Cardiac muscle cell (in vitro differentiated cells and primary cell): ENCODE measurements at places on chromosomes 11 and 22. TPM values are rescaled to one million over a fixed set of nuclear protein-coding genes. Genes with fewer than 3 reads are reported as not detected.

The SYT7 gene
- 8.7 and 12.1 TPM in 2 replicates for total RNA-seq

DNA sequence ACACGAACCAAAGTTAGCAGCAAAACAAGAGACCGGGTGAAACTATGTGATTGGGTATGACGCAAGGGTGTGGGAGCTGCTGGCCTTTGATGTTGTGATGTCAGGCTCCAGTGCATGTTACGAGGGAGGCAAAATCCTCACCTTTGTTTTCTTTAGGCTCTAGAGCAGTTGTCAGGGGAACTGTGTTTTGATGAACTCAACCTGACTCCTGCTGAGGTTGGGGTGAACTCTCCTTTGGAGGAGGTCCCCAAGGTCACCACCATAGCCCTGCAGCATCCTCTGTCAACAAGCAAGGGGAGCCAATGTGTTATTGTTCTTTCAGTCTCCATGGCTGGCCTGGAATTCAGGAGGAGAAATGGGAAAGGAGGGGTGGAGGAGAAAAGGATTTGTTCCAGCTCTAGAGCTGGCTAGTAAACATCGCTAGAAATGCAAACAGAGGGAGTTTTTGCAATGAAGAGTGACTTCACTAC is 33.8 kb downstream of the RASSF10 start:
- no peak for DNase-seq

GRCh38 chr22:45578524-45579147 is 76.0 kb downstream of the FBLN1 start:
- no peak for DNase-seq

- no peak for DNase-seq
Observed at GRCh38 chr22:27111796-27112672, 454.6 kb downstream of the MIAT start.

DNA sequence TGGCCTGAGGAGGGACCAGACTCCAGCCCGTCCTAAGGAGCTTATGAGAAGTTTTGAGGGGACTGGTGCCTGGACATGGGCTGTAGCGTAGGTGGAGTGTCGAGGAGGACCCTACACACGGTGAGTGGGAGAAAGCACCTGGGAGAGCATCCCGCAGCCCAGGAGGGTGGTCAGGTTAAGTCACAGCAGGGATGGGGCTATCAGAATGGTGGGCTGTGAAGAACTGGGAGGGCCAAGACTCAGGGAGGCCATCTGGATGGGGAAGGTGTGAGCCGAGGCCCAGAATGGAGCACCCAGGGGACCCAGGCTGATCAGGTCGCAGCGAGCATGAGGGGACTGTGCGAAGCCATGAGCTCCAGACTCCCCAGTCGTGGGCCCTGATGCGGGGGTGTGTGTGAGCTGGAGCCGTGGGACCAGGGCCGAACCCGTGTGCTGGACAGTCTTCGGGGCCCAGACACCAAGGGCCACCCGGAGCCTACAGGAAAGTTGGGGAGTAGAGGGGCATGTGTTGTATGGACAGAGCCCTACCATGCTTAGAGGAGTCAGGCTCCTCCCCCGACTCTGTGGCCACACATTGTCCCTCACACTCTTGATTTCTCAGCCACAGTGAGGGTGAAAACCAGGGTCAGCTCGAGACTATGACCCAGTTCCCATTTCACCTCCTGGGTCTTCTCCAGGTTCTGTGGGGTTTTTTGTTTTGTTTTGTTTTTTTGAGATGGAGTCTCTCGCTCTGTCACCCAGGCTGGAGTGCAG is 54.3 kb downstream of the BCR start:
- DNase-seq = no peak

- DNase-seq = no peak
Observed at GRCh38 chr11:45945397-45945999, 23.0 kb downstream of the LARGE2 start.

- DNase-seq = peak; percentile 84
Observed at GRCh38 chr11:34650528-34650927, 29.6 kb downstream of the EHF start.

DNA sequence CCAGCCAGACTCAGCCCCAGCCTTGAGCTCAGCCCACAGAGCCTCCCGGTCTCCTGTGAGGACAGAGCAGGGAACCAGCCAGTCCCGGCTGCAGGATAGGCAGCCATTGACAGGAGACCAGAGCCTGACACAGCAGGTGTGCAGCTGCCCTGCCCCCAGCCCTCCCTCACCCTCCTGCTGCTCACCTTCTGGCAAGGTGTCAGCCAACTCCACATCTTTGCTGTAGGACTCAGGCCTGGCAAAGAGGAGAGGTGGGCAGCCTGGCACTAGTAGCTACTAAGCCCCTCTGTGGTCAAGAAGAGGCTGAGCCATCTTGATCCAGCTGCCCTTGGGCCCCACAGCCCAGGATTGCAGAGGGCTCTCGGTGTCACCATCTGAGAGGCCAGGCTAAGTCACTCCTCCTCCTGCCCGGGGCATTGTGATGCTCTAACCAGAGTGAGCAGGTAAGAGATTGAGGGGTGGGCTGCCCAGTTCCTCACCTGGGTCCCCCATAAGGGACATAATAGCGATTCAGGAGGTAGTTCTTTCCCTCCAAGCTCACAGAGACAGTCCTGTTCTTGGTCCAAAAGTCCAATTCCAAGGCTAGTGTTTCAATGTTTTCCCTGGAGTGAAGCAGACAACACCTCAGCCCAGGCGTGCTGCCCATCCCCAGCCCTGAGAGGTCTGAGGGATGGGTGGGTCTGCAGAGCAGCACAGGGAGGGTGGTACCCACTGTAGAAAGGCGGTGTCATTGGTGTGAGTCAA is 18.6 kb downstream of the TREH start:
- DNase-seq = no peak

The PRG3 gene
- not detected in 2 replicates for total RNA-seq

- no peak for DNase-seq
Observed at GRCh38 chr11:92744929-92745585, 224.4 kb upstream of the MTNR1B start.

- DNase-seq = no peak
Observed at GRCh38 chr11:76510060-76511047, 65.5 kb downstream of the EMSY start.

The SYT9 gene
- 2.2 and 3.8 TPM in 2 replicates for total RNA-seq

GRCh38 chr11:44601471-44602370 is 36.3 kb downstream of the CD82 start:
- DNase-seq = no peak

The TTC38 gene
- 54.8 and 76.2 TPM in 2 replicates for total RNA-seq

DNA sequence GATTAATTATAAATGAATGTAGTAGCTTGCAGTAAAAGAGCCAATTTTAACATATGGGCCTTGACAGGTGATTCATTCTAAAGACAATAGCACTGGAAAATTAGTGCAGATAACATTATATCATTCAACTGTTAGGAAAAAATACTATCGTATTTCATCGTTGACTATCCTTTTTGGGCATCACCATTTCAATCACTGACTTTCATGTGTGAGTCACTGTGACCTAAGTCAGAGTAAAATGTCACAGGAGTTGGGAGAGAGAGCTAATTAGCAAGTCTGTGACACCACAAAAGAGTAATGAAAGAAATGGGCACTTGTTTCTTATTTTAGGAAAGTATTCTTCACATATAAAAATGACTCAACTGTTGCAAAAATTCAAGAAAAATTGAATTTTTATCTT is 253.8 kb upstream of the CNTN5 start:
- no peak for DNase-seq

DNA sequence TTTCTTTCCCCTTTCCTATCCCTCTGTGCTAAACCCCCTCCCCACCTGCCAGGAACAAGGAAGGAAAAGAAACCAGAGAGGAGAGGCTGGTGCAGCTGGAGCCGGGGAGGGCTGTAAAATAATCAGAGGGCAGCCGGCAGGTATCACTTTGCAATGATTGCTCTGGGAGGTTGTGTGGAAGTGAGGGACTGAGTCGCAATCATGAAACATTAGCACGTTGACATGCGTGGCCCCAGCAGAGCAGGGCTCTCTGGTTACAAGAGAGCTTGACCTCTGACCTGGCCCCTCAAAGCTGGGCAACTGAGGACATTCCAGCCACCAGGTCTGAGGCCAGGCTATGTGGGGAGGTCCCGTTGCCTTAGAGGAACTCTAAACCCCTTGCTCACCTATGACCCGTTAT is 170.8 kb upstream of the BDNF start:
- no peak for DNase-seq

GRCh38 chr22:47775686-47776085 is 1013.2 kb downstream of the TBC1D22A start:
- no peak for DNase-seq

The RBMXL2 gene
- 0.25 and 0.54 TPM in 2 replicates for total RNA-seq

- peak; percentile 46 for DNase-seq
Observed at GRCh38 chr11:94553938-94554337, 10.2 kb downstream of the FUT4 start.

DNA sequence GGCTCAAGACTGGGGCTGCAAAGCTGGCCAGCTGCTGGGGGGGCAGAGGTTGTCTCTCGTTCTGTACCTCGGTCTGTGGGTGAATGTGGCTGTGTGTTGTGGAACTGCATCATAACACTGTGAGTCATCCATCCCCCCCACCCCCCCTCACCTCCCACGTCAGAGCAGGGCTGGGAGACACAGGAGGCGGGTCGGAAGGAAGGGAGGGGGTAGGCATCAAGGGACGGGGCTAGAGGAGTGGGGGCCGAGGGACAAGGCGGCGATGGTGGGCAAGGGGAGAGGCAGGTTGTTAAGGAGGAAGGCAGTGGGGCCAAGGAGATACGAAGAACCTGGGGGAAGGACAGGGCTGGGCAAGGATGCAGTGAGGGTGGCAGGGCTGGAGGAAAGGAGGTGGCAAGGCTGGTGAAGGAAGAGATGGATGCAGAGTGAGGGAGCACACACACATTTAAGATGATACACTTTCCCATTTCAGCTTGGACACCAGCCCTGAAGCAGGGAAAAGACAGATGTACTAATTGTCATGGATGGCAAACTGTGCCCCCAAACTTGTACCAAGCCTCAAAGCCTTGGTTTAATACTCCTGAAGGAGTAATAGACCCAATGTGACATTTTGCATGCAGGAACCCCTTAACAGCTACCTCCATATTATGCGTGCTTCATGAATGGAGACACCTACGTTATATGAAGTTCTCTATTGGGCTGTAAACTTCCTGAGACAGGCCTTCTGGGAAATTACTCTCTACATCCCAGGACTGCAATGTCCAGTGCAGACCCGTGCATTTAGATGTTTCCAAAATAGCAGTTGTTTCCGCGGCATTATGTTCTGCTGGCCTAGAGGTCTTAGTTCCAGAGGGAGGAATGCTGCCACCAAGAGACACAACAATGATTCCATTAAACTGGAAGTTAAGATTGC is at the start of gene YPEL4:
Gene YPEL4 (minus strand): TSS at position 87 of the 913 bp plus-strand sequence. CDS start 2,805 bp downstream, outside the sequence.
- DNase-seq = peak; percentile 87

GRCh38 chr11:112042161-112042960 is 17.2 kb downstream of the DLAT start:
- DNase-seq = peak; percentile 50

- peak; percentile 83 for DNase-seq
Observed at GRCh38 chr11:26964339-26964738, 29.6 kb upstream of the FIBIN start.

DNA sequence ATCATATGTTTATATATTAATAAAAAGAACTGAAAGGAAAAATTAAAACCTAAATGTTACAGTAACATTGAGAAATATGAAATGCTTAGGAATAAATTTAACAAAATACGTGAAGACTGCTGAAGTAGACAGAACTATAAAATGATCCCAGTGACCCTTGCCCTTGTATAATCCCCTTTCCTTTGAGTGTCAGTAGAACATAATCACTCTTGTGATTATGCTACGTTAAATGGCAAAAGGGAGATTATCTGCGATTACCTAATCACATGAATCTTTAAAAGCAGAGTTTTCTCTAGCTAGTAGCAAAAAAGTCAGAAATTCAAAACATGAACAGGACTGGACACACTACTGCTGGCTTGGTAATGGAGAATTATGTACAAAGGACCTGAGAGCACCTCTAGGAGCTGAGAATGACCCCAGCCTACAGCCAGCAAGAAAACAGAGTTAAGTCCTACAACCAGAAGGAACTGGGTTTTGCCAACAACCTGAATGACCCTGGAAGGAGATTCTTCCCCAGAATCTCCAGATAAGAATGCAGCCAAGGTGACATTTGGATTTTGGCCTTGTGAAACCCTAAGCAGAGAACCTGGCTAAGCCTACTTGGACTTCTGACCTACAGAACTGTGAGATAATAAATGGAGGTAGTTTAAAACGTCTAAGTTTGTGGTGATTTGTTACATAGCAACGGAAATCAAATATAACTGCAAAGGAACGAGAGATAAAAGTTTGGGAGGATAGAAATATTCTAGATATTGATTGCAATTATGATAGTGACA is 157.2 kb downstream of the ATG16L2 start:
- DNase-seq = no peak

GRCh38 chr22:35334004-35334403 is 34.3 kb downstream of the TOM1 start:
- no peak for DNase-seq

- no peak for DNase-seq
Observed at GRCh38 chr22:46373921-46374662, 38.6 kb downstream of the TRMU start.

DNA sequence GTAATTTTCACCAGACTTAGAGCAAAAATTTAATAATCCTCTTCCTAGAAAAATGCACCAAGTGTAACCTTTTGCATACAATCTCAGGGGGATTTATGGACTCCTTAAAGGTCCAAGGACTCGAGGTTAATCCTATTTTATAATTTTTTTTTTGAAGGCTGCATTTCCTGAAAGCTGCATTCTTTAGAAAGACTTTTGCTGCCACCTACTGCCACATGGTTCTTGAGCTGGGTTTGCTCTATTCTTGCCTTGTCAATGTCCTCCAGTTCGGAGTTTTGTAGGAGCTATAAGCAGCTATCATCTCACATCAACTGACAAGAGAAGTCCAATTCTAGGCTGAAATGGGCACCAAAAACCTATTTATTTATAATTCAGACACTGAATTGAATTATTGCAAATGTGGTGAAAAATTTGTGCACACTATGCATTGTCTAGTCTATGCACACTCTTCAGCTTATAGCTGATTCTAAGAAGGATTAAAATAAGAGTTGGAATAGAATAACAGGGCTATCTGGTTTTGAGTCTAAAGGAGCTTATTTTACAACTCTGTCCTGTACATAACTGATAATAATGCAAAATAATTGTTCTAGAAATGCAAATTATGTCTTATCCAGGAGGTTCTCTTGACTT is 31.3 kb downstream of the TRAF6 start:
- peak; percentile 76 for DNase-seq

DNA sequence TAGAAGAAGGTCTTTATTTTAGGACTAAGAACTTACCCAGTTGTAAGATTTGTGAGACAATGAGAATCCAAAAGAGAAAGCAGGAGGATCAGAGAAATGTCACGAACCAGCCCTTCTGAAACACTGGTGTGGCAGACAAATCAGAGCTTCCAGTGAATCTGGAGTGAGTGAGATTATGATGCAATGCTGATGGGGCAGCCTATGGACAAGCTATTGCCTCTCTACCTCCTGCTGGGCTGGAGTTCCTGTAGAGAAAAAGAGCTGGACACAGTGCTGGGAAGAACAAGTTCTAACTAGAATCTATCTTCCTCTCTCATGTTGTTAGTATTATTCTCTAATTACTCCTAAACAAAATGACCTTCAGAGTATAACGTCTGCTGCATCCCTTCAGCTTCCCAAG is 12.0 kb upstream of the ANO3 start:
- peak; percentile 38 for DNase-seq

GRCh38 chr11:69640260-69640994 is 529 bp upstream of the CCND1 start:
- peak; percentile 33 for DNase-seq

GRCh38 chr11:105000797-105001196 is 22.2 kb downstream of the CASP5 start:
- DNase-seq = no peak
